ENCODE measurements at places on chromosomes 5 and 9. TPM values are rescaled to one million over a fixed set of nuclear protein-coding genes. Genes with fewer than 3 reads are reported as not detected.

GRCh38 chr5:522899-523440 is 1.3 kb downstream of the SLC9A3 start:
- DNase-seq, result no peak

Gene ELAVL2
- 0.15 TPM for polyA plus RNA-seq

- DNase-seq, result no peak
Observed at GRCh38 chr5:98713027-98713426, 60.4 kb upstream of the RGMB start.

GRCh38 chr5:4015709-4016108 is 420.1 kb downstream of the IRX1 start:
- no peak for DNase-seq

- DNase-seq, result no peak
Observed at GRCh38 chr5:59845730-59846129, 47.8 kb downstream of the PDE4D start.

DNA sequence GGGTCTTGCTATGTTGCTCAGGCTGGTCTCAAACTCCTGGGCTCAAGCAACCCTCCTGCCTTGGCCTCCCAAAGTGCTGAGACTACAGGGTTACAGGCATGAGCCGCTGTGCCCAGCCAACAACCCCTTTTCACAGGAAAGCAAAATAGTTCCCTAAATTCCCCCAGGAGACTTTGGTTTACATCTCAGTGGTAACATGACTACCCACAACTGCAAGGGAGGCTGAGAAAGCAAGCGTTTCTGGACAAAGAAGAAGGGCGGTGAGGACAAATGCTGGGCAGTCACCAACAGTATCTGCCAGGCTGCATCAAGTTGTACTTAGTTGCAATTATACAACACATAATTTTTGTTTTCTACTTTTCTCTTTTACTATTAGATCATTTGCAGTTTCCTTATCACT is 7.4 kb upstream of the ADGRD2 start:
- no peak for DNase-seq

Gene PTCD2
- 6.7 TPM for polyA plus RNA-seq

- no peak for DNase-seq
Observed at GRCh38 chr5:3351581-3352442, 243.8 kb upstream of the IRX1 start.

DNA sequence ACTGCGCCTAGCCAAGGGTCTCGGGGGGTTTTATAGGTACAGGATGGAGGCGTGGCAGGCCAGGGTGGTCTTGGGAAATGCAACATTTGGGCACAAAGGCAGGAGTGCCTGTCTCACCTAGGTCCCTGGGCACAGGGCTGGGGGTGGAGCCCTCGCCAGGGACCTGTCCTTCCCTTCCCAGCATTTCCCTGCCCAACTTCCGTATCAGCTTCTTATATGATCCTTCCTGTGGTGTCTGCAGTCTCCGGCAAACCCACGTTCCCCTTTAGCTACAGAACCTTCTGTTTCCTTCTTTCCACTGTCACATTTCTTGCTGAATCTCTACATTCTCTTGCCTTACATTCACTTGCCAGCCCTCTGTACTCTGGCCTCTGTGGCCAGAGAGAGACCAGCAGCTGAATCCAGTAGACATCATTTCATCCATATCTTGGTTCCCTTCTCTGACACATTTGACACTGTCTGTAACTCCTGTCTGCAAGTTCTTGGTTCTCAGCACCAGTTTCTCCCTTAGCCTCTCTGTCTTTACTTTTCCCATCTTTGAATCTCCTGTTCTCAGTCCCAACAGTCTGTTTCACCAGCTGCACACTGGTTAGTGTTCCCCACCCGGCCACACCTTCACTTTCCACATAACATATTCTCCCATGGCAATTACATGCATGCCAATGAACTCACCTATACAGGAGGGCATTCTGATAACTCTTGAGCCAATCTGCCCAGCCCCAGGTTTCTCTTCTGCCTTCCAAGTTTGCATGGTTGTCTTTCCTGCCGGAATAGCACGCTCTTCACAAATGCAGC is 134.7 kb upstream of the ZNF608 start:
- no peak for DNase-seq

DNA sequence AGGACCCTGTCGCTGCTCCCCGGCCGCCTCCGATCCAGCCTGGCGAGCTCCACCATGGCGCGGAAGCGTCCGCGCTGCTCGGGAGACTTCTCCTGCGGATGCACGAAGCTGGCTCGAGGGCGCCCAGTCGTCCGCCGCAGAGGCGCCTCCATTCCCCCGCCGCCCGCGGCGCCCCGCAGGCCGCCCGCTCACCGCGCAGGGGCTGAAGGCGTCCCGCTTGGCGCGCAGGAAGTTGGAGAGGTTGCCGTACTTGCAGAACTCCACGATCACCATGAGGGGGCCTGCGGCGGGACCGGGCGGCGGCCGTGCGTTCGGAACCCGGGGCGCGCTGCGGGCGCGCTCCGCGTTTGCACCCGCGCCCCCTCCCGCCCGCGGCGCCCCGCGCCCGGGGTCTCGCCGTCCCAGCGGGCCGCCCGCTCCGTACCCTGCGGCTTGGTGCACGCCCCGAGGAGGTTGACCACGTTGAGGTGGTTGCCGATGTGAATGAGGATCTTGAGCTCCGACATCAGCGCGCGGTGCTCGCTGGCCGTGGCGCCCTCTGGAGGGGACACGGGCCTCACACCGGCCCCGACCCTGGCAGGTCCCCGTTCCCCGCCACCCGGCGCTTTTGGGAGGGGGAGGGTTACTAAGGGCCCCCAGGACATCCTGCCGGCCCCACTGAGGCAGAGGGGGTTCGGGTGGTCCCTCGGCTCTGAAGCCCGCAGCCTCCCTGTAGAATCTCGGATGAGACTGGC is 27.7 kb upstream of the SCGB3A1 start:
- peak; percentile 91 for DNase-seq

GRCh38 chr9:94760660-94761059 is 34.2 kb downstream of the AOPEP start:
- no peak for DNase-seq

Gene MPDZ
- 20.5 TPM for polyA plus RNA-seq

Gene OGN
- polyA plus RNA-seq, result 0.03 TPM

Gene GABRA6
- polyA plus RNA-seq, result 0.10 TPM

Gene AQP7
- polyA plus RNA-seq, result 0.05 TPM

Gene INSL4
- not detected for polyA plus RNA-seq

DNA sequence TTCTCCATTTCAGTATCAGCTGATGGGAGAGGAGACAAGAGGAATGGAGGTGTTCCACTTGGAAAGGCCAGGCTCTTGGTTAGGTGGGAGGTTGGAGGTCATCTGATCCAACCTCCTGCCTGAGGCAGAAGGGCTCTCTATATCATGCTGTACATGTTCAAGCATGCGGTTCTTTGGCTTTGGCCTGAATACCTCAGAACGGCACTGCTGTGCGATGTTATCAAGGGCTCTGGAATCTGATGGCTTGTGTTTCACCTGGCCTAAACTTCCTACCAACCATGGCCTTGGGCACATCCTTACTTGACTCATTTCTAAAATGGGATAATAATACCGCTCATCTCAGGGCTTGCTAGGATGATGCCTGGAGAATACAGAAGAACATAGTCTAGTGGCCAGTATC is 90.1 kb upstream of the FAM169A start:
- DNase-seq, result no peak

Gene PCDH1
- polyA plus RNA-seq, result 0.08 TPM

DNA sequence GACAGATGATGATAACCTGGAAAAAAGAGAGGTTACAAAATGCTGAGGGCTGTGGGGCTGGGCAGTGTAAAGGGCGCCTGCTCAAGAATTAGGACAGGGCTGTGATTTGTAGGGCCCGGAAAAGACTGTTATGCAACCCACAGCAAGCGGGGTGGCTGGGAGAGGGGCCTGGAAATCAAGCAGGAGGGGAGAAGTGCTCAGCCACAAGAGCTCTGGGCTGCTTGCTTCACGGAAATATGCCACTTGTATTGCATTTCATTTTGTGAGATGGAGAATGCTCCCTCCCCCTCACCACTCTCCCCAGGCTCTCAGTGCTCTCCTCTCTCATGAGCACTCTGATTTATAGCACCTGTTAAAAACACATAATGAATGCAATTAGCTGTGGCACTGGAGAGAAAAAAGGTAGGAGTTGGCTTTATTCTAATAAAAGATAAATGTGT is 8.4 kb upstream of the HAND1 start:
- peak; percentile 81 for DNase-seq

All from SK-N-SH (cell line).